ENCODE measurements at places on chromosomes 6 and 20.

DNA sequence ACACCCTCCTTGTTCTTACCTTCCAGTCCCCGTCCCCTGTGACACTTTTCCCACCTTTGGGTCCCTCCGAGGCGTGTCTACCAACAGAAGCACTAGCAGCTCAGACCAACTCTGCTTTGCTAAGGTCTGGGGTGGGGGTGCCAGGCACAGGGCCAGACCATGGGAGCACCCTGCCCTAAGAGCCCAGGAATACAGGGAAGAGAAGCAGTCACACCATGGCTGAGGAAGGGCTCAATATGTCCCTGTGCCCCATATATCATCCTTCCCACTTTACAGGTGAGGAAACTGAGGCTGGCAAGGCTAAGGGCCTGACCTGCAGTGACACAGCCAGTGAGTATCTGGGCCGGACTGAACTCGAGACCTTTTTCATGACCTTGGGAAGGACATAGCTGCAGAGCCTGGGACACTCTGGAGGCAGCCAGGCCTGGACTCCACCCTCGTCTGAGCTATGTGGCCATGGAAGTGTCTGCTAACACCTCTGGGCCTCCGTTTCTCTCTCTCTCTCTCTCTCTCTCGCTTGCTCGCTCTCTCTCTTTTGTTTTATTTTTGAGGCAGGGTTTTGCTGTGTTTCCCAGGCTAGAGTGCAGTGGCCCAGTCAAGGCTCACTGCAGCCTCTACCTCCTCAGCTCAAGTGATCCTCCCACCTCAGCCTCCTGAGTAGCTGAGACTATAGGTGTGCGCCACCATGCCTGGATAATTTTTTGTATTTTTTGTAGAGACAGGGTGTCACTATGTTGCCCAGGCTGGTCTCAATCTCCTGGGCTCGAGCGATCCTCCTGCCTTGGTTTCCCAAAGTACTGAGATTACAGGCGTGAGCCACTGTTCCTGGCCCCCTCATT lies 156.7 kb downstream of the GRM4 start:
- DNase-seq = peak; percentile 20

DNA sequence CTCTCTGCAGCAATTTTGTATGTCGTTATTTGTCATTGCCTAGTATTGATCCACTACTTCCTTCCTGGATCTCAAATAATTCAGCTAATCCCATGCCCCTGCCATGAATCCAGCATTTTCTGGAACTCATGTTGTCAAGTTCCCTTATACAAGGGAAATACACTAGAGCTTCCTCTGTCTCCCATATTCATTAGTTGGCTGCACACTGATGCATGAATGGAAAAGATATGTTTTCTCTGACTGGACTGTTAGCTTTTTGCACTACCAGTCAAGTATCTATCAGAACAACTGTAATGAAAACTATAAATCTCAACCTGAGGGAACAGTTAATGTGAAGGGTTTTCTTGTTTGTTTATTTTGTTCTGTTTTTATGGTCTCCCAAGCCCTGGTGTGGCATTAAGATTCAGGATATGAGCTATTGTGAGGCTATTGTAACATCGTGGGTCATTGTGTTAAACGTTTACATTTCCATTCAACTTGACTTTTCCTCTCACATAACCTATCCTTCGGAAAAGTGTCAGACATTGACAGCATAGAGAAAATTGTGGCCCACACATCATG lies 102.5 kb upstream of the FAM8A1 start:
- no peak for DNase-seq

DNA sequence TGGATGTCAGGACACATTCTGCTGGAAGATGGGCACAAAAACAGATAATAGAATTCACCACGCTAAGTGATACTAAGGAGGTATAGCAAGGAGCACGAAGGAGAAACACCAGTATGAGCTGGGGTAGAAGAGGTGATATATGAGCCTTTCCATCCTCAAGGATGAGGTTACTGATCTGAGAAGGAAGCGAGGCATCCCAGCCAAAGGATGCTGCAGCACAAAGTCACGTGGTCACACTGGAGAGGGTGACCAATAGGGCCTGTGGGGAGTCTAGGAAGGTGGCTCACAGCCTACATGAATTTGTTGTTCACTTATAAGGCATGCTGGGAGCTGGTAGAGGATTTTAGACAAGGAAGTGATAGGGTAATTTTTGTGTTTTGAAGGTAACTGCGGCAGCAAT lies 1.4 kb downstream of the GINS1 start:
- no peak for DNase-seq

DNA sequence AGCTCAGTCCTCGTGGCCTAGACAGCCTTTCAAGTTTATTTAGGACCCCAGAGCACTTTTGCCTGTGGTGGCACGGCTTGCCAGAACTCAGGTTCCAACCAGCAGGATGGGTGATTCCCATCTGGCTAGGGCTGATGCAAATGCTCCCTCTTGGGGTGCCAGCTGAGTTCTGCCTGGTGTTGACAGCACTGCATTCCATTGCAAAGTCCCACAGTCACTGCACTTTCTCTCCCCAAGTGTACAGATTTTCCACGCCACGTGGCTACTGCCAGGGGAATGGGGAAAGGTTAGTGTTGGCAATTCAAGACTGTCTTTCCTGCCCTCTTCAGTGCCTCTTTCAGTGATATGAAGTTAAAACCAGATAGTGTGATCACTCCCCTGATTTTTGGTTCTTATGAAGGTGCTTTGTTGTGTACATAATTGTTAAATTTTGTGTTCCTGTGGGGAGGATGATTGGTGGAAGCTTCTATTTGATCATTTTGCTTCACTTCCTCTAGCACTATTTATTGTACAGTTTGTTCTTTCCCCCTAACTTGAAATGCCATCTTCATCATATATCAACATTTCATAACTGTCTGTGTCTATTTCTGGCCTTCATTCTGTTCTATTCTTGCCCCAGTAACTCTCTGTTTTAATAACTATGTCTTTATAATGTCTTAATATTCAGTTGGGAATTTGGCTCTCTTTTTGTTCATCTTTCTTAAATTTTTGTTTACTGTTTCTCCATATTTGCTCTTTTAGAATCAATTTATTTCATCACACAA lies 86.2 kb downstream of the CFAP61 start:
- no peak for DNase-seq

DNA sequence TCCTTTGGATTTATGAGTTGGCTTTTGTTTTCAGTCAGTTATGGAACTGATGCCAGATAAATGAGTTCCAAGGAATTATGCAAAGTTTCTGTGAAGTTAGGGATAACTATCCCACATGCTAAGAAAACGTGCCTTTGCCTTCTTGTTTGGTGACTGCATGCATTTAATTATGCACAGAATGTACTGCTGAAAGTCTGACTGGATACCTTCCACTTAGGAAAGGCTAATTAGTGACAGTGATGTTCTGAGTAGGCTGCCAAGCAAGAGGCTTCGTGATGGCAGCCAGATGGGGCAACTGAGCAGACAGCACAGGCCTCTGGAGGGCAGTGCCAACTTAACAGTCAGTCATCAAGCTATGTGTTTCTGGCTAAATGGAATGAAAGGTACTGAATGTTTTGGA lies 289.9 kb downstream of the CD109 start:
- DNase-seq = no peak

DNA sequence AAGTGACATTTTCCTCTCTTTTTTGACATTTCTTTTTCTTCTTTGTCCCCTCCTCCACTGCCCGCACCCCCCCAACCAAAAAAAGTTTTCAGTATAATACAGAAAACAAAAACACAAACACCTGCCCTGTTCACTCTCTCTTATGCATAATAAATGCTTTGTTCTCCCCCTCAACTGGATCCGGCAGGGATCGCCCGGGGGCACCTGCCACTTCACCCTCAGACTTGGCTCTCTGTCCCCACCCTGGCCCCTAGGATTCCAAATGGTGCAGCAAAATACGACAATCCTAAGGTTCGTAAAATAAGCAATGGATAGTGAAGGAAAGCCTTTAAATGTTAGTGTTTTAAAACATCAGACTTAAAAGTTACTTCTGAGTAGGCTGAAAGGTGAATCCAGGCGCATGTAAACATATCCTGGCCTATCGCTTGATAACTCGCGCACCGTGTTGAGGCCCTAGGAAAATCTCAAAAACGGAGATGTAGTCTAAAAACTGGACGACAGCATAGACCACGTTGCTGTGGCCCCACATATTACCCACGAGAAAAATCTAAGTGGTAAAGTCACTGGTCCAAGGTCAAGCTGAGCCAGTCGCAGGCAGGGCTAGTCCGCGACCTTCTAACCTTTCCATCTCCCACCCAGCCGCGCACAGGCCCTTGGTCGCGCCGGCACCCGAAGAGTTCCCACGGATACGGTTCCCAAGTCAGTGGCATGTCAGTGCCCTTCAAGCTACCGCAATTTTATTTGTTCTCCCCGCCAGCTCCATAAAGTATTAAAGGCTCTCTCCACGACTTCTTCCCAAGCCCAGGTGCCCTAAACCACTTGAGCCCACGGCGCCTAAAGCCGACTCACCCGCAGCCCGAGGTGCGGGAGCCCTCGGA lies 130.8 kb downstream of the OGFRL1 start:
- DNase-seq = peak; percentile 25

DNA sequence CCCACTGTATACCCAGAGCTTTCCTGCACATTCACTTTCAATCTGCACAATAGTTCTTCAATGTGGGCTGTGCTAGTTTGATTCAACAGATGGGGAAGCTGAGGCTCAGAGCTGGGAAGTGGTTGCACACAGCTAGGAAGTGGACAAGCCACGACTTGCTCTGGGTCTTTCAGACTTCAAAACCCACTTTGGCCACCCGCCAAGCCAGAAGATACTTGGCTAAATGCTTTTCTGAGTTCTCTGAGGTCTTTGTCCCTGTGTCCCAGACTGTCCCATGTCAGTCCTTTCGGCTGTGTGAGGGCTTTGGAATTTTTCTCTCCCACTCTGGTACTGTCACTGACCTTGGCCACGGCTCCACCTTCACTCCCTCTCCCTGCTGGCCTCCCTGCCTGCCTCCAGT lies 10.6 kb downstream of the PDYN start:
- no peak for DNase-seq

DNA sequence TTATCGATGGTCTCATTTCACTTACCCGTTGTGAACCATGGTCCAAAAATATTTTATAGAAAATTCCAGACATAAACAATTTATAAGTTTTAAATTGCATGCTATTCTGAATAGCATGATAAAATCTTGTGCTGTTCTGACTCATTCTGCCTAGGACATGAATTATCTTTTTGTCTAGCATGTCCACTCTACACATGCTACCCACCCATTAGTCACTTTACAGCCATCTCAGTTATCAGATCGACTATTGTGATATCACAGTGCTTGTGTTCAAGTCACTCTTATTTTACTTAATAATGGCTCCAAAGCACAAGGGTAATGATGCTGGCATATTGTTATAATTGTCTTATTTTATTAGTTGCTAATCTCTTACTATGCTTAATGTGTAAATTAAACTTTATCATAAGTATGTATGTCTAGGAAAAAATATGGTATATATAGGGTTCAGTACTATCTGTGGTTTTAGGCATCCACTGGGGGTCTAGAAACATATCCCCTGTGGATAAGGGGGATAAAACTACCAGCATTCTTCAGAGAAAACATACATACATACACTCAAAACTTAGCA lies 252.0 kb upstream of the HTR1E start:
- DNase-seq = no peak

DNA sequence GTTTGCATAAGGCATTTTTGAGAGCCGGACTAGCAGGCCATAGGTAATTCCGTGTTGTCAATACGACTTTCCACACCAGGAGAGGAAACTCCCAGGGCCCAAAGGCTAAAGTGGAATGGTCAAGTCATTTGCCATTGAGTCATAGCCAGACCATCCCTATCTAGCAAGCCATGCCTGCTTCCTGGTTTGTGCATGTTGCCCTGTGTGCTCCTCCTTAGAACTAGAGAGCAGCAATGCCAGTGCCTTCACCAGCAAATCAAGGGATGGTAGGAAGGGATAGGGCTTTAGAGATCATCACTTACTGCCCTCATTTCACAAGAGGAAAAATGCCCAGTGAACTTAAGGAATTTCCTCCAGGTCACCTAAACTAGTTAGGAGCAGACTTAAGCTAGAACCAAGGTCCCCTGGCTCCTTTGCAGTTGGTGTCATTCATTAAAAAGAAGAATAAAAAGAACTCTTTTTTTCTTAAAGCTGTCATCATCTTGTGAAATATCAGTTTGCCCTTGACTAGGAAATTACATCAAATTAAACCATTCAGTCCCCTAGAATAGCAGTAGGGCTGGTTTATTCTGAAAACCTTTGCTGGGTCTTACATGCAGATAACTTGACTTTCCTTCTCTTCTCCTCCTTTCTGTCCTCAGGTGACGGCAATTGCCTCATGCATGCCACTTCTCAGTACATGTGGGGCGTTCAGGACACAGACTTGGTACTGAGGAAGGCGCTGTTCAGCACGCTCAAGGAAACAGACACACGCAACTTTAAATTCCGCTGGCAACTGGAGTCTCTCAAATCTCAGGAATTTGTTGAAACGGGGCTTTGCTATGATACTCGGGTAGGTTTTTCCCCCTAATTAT lies 7.4 kb downstream of the TNFAIP3 start:
- no peak for DNase-seq

DNA sequence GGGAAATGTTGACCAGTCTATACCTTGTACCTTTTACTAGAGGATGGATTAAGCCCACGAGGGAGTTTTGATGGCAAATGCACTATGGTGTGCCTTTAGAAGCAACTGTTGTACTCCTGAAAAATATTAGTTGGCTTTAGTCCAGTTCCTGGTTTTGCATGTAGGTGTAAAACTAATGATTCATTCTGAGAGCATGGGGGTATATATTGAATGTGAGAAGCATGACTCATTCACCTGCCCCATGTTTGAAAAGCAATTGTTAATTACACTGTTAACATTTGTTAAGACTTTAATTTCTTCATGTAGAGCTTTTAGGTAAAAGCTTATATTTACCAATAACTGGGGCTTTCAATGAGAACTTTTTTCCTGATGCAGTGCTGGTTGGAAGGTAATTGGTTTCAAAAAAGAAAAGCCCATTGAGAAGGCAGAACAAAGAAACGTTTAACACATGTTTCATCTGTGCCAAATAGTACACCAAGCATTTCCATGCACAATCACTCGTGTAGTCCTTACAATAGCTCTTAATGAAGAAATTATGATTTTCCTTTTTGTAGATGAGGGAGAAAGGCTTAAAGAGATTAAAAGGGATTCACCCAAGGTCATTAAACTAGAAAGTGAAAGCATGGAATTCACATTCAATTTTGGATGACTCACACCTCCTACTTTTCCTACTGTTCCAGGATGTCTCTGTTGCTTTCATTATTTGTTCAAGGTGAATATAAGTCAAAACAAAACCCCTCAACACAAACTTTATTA lies 134.1 kb downstream of the CCDC170 start:
- DNase-seq = no peak

- no peak for DNase-seq
These were observed 17.1 kb upstream of the HIVEP1 start for GRCh38 chr6:11994875-11995461.

- DNase-seq = no peak
These were observed 193.8 kb upstream of the PRSS16 start for GRCh38 chr6:27053738-27054137.

GRCh38 chr20:20366551-20366875 lies 1.4 kb upstream of the INSM1 start:
- no peak for DNase-seq
